Retina (tissue), 1 donor: ENCODE measurements at places on chromosomes 12 and 14.

DNA sequence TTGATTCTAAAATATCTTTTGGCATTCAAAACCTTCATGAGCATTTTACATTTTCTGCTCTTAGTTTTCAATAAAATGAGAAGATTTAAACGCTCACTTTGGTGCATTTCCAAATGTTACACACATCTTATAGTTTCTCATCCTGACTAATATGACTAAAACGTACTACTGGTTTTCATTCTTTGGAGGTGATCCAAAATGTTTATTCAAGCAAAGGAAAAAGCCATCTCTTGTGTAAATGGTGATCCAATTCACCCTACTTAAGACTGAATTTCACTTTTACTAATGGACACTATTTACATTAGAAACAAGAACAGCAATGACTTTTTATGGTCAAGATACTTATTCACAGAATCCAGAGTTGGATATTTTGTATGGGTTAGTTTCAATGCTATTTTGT, 86.6 kb downstream of the KITLG start:
- DNase-seq: no peak

GRCh38 chr14:36361210-36361853, 40.9 kb upstream of the MBIP start:
- DNase-seq: no peak

DNA sequence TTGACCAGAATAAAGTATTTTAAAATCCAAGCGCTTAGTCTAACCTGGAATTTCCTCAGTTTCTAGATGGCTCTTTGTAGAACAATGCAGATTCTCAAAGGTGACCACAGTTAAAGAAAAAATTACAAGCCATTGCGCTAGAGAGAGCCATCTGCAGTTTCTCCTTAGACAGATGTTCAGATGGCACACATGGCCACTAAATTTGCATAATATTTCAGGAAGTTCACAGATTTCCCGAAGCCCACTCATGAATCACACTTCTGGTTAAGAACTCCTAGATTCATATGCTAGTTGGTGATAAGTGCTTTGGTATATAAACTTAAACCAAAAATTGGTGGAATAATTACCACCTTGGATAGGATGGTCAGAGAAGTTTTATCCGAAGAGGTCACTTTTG, 749 bp downstream of the AKAP3 start:
- no peak for DNase-seq

DNA sequence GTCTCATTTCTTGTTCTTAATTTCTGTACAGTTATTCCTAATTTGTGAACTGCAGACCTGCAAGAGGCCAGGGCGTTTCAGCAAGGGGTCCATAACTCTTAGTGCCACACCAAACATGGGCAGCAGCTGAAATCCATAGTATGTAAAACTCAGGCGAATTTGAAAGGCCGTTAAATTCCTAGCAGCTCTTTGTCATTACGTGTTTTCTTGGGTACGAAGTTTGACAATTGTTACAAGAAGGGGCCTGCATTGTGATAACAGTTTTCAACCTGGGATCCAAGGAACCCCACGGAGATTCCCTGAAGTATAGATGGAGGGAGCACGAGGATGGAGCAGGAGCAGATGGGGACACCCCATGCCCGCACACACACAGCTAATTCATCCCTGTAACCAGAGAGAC, 288.0 kb downstream of the ZFP36L1 start:
- no peak for DNase-seq

- no peak for DNase-seq
These were observed 22.4 kb downstream of the SLCO1B3 start for GRCh38 chr12:20832911-20833310.

GRCh38 chr14:93892505-93892839, 34.7 kb upstream of the FAM181A start:
- DNase-seq: no peak

GRCh38 chr12:113826805-113827538, 139.2 kb downstream of the RBM19 start:
- no peak for DNase-seq

GRCh38 chr12:84660139-84660538, 252.5 kb downstream of the SLC6A15 start:
- DNase-seq: no peak

DNA sequence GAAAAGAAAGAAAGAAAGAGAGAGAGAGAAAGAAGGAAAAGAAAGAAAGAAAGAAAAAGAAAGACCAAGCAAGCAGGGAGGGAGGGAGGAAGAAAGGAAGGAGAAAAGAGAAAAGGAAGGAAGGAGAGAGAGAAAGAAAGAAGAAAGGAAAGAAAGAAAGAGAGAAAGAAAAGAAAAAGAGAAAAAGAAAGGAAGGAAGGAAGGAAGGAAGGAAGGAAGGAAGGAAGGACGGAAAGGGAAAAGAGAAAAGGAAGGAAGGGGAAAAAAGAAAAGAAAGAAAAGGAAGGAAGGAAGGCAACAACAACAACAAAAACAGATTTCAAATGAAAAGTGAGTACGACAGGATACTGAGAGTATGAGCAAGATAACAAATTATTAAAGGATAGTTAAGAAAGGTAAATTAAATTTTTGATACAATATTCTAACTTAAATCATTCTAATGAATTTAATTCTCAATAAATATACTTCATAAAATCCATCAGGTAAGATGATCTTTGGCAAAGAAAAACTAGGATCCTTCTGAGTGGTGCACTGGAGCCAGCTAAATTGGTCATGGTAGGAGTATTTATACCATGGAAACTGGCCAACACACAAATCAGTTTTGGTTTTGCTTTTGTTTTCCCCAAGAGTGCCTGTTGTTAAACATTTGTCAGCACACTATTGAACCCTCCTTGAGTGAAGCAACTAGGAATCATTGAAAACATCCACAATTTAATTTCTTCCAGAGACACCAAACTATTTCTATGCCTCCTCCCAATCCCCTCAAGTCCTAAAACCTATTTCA, 56.1 kb upstream of the DYRK2 start:
- no peak for DNase-seq

DNA sequence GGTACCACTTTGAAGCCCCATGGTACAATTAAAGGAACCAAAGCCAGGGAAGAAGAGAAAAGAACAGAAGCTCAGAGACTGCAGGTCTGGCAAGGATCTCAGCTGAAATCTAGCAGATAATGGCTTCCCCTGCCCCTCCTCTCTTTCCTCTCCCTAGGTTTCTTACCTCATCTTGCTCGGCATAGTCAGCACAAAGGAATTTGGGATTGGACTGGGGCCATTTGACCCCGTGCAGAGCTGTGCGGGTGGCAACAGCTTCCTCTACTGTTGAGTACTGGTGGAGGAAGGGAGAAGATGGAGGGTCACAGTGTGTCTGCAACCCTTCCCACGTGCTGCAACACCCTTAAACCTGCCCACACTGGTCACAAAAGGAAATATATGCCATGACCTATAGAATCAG, 4.7 kb upstream of the CDH24 start:
- DNase-seq: no peak
